Omental fat pad (tissue), 4 donors: ENCODE measurements at places on chromosomes 1 and 21.

- DNase-seq = no peak
These were observed 861 bp upstream of the DRAXIN start for GRCh38 chr1:11690397-11691301.

DNA sequence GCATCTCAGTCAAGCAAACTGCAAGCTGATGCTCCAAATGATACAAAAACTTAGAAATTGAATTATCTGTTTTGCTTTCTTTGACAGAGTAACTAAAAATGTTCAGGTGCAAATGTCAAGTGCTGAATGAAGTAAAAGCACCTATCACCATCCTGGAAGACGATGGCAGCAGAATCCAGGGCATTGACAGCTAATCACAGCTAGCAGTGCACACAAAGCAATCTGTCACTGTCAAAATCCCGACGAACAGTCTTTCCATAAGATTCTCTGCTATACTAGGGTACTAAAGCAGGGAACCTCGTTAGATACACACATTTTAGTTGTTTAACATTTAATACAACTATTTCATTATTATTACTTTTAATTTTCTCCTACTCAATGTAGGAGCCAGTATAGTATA lies 233.3 kb downstream of the BRINP3 start:
- no peak for DNase-seq

DNA sequence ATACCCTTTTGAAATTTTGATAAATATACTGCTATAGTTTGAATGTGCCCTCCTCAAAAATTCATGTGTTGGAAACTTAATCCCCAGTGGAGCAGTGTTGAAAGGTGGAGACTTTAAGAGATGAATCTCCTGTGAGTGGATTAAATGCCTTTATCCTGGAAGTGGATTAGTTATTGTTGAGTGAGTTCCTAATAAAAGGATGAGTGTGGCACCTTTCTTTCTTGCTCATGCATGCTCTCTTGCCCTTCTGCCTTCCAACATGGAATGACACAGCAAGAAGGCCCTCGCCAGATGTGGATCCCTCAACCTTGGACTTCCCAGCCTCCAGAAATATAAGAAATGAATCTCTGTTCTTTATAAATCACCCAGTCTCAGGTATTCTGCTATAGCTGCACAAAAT lies 51.8 kb downstream of the CD160 start:
- DNase-seq = no peak

- no peak for DNase-seq
These were observed 184.1 kb downstream of the PSMG1 start for GRCh38 chr21:38999161-38999560.

DNA sequence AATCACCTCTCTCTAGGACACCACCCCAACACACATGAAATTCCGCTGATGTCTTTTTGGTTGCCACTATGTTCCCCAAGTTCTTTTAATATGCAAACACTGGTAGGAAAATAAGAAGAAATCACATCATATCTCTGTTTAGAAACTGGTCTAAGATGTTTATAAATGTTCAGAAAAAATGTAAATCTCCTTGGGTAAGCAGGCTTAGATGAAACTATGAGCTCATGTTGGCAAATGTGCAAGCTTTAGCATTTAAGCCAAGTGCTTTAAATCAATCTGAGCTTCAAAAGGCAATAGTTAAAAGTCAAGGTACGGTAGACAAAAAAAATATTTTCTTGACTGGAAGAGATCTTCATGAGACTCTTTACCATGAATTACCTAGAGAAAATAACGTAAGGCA lies 25.2 kb upstream of the SLAMF9 start:
- DNase-seq = no peak

- DNase-seq = no peak
These were observed 42.2 kb upstream of the KCNE1 start for GRCh38 chr21:34554227-34554626.

GRCh38 chr1:248155927-248156326 lies 11.0 kb downstream of the OR2M5 start:
- no peak for DNase-seq

GRCh38 chr1:55547405-55547804 lies 332.2 kb upstream of the USP24 start:
- no peak for DNase-seq

GRCh38 chr1:216815260-216816131 lies 92.3 kb upstream of the ESRRG start:
- no peak for DNase-seq

- no peak for DNase-seq
These were observed 17.5 kb downstream of the LRRC41 start for GRCh38 chr1:46285730-46286477.

DNA sequence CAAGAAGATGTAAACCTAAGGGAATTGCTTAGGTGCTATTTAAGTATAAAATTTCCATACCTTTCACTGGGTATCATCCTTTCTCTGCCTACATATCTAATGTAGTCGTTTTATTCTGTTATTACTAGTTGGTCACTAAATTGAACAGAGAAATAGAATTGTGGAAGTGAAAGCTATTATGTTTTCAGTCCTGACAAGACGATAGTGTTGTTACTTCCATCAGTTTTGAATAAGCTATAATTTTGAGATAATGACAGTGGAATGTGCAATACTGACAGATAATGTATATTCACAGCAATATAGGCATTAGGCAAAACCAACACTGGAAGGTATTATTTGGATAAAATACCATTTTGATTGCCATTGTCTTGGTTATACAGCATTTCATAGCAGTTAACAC lies 181.8 kb downstream of the ADGRL2 start:
- DNase-seq = no peak

DNA sequence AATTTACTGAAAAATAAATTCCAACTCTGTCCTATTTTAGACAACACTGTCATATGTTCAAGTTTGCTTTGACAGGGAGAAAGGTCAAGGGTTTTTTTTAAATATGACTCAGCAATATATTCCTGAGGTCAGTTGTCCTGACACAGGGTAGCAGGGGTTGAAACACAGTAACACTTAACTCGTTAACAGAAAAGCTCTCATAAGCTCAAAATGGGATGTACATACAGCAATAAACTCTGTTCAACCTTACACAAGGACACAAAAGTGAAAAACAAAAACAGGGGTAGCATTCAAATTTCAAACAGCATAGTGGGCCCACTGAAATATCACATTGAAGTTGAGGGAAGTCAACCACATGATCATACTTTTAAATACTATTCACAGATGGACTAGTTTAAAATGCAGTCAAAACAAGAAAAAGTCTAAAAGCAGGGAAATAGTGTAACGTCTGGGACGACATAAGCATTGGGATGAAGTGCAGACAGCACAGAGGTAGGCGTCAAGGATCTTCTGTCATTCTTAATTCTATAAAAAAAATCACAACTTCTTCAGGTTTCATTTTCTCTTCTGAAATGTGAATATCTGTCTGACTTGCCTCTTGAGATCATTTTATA lies 89.9 kb downstream of the SLC44A5 start:
- DNase-seq = no peak

DNA sequence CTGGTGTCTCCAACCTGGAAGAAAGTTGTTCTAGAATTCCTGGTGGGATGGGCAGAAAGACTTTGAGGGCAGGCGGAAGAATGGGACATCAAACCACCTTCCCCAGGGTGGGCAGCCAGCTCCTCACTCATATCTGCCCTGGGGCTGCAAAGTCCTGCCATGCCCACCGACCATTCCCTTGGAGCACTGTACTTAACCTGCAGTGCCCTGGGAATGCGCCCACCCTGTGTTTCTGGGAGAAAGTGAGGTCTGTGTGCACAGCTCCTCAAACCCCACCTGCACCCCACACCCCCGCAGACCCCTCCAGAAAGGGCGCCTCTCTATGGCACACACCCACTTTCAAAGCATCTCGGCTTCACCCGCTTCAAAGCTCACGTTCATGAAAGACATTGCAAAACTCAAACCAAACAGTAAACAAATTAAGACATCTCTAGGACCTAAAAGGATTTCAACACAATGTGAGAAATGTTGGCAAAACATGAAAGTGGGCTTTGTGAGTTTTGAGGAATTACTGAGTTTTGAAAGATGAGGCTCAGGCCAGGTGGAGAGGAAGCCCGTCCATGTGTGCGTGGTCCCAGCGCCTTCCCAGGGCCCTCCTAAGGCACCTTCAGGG lies 25.1 kb downstream of the KRTAP10-1 start:
- no peak for DNase-seq

GRCh38 chr1:7646981-7647901 lies 123.9 kb upstream of the VAMP3 start:
- peak; percentile 54 for DNase-seq

- DNase-seq = no peak
These were observed 4.2 kb downstream of the CD48 start for GRCh38 chr1:160707236-160708064.

DNA sequence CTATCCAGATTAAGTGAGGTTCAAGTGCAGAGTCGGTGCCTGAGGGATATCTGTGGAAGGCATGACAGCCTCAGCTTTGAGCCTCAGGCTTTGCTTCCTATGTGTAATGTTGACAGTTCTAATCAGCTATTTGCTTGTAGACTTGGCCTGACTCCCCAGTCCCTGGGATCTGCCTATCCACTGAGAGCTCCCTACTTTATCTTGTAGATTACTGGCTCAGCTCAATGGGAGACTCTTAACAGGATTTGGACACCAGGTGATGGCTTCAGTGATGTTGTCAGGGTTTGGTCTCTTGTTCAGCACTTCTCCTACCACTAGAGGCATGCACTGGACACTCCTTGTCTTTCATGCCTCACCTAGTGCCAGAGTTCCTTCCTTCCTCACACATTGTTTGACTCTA lies 126.6 kb upstream of the BEND5 start:
- no peak for DNase-seq

- DNase-seq = no peak
These were observed 1.9 kb downstream of the SLC2A1 start for GRCh38 chr1:42956739-42957138.

GRCh38 chr1:24263211-24263610 lies 55.9 kb upstream of the GRHL3 start:
- no peak for DNase-seq

GRCh38 chr1:180236698-180237509 lies 6.8 kb downstream of the LHX4 start:
- no peak for DNase-seq

DNA sequence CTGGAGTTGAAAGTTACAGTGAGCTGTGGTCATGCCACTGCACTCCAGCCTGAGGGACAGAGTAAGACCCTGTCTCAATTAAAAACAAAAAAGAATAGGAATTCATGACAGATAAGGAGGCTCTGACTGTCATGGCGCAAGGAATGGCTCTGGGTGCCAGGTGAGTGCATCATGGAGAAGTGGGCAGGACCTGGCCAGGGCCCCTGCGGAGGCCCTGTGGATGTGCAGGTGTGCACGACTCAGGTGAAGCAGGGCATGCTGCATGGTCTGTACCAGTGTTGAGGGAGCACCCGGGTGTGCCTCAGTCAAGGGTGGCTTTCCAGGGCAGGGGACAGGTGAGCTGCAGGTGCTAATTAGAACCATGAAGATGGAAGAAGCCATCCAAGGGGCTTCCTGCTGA lies 14.0 kb downstream of the SLC1A7 start:
- no peak for DNase-seq

DNA sequence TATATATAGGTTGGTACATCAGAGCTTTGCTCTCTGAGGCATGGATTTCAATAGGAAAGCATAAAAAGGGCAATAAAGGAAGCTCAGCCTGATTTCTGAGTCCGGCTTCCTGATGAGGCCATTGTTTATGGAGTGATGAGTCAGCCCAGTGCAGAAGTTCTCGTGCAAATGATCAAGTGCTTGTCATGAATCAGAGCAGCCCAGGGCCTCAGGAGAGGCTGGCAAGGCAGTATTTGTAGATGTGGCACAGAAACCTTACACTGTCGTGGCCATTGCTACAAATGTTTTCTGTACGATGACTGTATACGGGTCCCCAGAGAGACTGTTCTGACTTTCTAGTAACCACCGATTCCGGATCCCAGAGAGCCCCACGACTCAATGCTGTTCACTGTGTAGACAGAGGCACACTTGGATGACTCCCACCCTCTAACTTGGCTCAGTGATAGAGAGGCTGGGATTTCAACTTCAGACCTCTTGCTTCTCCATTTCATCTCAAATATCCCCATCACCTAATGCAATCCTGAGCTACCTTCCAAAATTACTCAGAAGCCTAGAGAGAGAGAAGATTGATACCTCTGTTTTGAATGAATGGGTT lies 26.8 kb downstream of the UMODL1 start:
- no peak for DNase-seq

DNA sequence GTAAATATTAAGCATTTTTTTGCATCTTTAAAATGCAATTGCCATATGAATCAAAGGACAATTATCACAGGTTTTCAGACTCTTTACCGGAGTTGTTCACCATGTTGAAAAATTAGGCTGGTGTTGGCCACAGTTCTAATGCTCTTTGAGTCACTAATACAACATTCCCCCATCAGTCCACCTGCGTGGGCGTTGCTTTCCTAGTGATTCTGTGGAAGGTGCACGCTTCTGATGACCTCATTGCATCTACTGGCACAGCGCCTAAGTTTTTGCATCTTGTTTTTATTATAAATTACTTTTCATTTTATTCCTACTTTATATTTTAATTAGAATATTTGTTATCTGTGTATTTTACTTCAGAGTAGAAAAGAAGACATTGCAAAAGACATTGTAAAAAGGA lies 4.7 kb upstream of the F5 start:
- DNase-seq = no peak

DNA sequence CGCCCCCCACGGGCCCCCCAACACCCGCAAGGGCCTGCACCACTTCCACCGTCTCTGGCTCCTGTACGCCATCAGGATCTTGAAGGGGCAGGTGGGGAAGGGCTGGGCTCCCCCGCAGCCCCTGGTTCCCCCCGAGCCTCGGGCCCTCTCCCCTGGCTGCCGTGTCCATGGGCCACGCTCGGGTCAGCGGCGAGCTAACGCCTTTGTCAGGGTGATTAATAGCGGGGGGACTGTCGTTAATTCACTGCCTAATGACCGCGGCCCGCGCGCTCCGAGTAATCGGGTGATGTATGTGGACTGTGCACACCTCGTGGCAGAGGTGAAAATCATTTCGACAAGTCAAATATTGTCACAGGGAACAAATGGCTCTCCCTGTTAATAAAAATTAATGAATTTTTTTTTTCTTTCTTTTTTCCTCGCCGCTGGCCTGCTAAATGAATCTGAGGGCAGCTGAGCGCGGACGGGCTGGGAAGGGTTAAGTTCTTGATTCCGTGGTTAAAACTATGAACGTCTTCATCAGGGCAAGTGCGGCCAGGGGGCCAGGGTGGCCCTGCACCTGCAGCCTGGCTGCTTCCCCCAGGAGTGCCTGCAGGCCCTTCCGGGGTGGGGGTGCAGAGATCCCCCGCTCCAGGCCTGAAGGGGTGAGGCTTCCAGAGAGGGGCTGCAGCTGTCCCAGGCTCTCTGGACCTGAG lies 100.8 kb downstream of the PRDM16 start:
- no peak for DNase-seq

DNA sequence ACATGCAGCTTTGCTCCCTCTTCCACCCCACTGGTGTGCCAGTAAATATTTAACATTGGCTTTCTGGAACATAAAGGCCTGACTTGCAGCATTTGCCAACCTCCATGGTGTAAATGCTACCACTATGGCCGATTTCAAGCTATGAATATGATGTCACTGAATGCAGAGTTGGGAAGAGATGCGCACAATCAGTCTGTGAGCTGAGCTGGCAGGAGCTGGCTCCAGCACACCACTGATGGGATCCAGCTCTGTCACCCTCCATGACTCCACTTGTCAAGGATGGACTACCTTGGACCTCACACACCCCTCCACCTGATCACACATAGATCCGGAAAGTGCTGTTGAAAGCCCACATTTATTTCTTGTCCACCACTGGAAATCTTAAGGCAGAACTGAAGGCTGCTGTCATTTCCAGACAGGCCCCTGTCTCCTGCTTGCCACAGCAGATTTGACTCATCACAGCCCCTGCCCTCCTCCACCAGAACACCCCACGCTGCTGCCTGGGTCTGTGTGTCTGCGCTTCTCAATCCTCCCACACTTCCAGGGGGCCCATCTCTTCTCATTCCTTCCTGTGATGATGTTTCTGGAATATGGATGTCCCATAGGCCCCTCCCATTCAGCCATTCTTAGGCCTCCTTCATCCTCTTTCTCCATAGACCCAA lies 82.2 kb upstream of the BCAR3 start:
- no peak for DNase-seq
